NCI-H510A (cell line): ENCODE measurements at places on chromosomes 7 and 10.

DNA sequence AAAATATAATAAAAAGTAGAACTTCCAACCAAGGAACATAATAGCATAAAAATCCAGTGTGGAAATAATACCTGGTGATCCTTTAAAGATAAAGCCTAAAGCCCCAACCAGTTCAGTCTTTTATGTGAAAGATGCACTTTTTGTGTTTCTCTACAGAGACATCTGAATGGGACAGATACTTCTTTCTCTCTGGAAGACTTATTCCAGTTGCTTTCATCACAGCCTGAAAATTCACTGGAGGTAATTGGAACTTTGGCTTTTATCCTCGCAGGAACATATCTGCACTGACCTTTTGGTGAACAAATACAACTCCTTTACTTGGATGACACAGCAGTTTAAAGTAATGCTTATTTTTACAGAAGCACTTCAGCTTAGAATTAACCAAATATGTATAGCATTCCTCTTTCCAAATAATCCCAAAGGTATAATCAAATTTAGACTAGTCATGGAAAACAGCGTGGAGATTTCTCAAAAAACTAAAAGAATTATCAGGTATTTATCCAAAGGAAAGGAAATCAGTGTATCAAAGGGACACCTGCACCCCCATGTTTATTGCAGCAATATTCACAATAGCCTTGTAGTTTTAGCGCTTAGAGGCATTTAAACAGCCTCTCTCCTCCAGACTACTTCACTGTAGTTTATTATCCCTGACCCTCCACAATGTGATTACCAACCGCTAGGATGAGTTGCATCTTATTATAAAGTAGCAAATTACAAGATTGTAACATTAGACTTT, 16.8 kb downstream of the HNRNPA2B1 start:
- no peak for DNase-seq

DNA sequence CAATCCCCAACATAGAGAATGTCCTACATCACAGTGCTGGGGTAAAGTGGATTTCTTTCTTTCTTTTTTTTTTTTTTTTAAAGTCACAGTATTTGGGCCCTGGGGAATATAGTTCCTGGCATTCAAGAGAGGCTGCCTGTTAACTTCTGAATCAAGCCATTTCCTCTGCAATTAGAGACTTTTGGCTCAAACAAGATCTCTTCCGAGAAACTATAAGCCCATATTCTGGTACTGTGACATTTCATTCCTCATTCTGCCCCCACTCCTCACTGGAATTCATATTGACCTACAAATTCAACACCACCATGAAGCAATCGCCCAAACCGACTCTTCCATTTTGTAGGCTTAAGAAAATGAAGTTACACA, 187.4 kb downstream of the PHTF2 start:
- no peak for DNase-seq

DNA sequence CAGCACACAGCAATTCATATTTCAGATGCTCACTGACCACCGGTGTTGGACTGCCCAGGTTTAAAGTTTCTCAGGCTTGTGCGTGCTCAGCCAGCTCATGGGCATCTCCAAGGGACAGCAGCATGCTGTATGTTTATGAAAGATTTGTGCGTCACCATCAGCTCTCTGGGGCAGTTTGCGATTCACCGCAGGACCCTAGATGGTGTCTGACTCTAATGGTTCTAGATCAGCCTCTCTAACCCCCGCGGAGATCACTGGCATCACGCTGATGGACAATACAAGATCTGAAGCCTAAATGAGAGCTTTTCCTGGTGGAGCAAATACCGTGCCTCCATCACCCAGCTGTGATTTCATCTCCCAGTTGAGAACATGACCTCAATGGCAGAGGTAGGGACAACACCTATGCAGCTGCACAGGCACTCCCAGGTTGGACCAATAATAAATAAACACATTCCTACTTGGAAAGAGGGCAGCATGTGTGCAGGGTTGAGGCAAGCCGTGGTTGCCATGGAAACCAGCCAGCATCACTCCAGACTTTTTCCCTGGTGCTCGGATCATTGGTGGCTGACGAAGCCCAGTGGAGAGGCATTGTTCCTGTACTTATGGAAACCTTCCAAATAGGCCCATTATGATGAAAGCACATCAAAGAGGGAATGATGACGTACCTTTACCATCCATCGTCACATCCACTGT, 253.6 kb downstream of the KCNMA1 start:
- DNase-seq = no peak

GRCh38 chr7:74174606-74175082, 488 bp downstream of the EIF4H start:
- no peak for DNase-seq

DNA sequence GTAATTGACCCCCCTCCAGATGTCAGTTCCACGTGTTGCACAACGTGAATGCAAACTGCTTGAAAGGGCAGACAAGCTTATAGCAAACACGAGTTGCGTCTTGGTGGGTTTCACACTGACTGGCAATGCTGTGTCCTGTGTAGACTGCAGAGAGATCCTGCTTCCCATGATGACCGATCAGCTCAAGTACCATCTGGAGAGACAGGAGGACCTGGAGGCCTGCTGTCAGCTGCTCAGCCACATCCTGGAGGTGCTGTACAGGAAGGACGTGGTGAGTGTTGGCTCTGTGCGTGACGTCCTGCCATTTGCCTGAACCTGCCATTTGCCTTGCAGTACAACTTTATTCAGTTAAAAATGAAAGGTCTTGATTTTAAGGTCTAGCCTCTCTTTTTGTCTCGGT, 71.1 kb downstream of the INSYN2A start:
- peak; percentile 30 for DNase-seq
